ENCODE measurements at places on chromosomes 13 and 19. TPM values are rescaled to one million over a fixed set of nuclear protein-coding genes. Genes with fewer than 3 reads are reported as not detected.

PRTN3 gene
- 0.28 TPM for total RNA-seq

IL17D gene
- total RNA-seq, result 1.0 TPM

BRCA2 gene
- 3.6 TPM for total RNA-seq

ZNF20 gene
- total RNA-seq, result 0.20 TPM

RFPL4AL1 gene
- not detected for total RNA-seq

LRG1 gene
- total RNA-seq, result 0.09 TPM

COL5A3 gene
- 3.8 TPM for total RNA-seq

THSD8 gene
- not detected for total RNA-seq

SRRM5 gene
- total RNA-seq, result 1.1 TPM

EFNA2 gene
- total RNA-seq, result 1.8 TPM

ZNF177 gene
- 0.50 TPM for total RNA-seq

ZNF135 gene
- not detected for total RNA-seq

RASGRP4 gene
- total RNA-seq, result 0.07 TPM

ZSCAN4 gene
- not detected for total RNA-seq

PDE4A gene
- total RNA-seq, result 3.7 TPM

CCNA1 gene
- total RNA-seq, result 0.54 TPM

ZNF93 gene
- total RNA-seq, result not detected

PSG2 gene
- total RNA-seq, result not detected

S1PR4 gene
- 0.12 TPM for total RNA-seq

SMIM44 gene
- not detected for total RNA-seq

IGFL2 gene
- 0.84 TPM for total RNA-seq

PABPC3 gene
- 0.12 TPM for total RNA-seq

LILRB2 gene
- total RNA-seq, result not detected

LILRA1 gene
- total RNA-seq, result not detected

TGFBR3L gene
- 2.3 TPM for total RNA-seq

ZNF844 gene
- total RNA-seq, result not detected

CIC gene
- total RNA-seq, result 64.3 TPM

ZNF283 gene
- 4.1 TPM for total RNA-seq

ZNF724 gene
- total RNA-seq, result 1.3 TPM

ADGRE3 gene
- not detected for total RNA-seq

SLC10A2 gene
- total RNA-seq, result not detected

ZNF878 gene
- not detected for total RNA-seq

FOXA3 gene
- total RNA-seq, result 0.77 TPM
